ENCODE measurements at places on chromosomes 2 and 18.

- no peak for DNase-seq
These were observed 23.6 kb upstream of the VWA3B start for GRCh38 chr2:98063291-98063854.

GRCh38 chr18:8847900-8848299, 142.5 kb downstream of the MTCL1 start:
- DNase-seq = no peak

- DNase-seq = no peak
These were observed 42.2 kb upstream of the TBR1 start for GRCh38 chr2:161373942-161374341.

DNA sequence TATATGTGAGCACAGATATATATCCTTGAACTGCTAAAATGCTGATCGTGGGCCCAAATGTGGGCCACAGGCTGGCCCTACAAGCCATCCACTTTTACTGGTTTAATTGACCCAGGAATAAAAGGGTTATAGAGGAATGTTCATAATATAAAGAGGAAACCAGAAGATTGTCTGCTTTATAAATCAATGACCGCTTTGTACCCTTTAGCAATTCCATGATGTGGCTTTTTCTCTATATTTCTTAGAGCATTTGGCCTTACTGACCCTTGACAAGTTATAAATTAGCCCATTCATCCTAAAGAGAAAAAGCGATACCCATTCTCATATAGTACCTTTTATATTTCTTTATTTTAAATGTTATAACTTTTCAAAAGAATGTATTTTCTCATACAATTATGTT, 87.1 kb upstream of the ITGA4 start:
- no peak for DNase-seq

DNA sequence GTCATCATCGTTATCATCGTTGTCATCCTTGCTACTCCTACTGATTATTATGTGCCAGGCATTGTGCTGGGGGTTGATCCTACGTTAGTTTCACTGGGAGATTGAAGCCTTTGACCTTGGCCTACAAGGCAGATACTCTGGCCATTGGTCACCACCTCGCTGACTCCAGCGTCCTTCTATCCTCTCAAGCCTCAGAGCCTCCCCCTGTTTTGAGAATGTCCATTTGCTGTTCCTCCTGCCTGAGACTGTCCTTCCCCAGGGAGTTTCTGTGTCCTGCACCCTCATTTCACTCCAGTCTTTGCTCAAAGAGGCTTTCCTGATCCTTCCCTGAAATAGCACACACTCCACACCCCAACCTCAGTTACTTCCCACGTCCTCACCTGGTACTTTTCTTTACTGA, 57.8 kb downstream of the ACAA2 start:
- DNase-seq = no peak

- no peak for DNase-seq
These were observed 134.1 kb downstream of the CNTNAP5 start for GRCh38 chr2:124159166-124159565.

DNA sequence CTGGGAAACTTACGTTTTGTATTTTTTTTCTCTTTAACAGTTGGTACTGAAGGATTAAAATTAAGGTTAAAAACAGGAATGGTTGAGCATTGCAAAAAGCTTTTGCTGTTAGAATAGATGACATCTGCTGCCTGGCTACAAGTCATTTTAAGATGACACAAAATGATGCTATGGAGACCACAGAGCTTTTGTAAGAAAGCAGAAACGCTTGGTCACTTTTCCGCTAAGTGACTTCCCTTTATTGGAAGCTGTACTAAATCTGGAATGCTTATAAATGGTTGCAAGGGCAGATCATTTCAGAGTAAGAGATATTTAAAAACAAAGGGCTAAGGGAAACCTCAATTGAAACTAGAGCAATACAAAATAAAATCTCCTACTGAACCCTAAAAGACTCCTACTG, 544.0 kb downstream of the STK39 start:
- no peak for DNase-seq

DNA sequence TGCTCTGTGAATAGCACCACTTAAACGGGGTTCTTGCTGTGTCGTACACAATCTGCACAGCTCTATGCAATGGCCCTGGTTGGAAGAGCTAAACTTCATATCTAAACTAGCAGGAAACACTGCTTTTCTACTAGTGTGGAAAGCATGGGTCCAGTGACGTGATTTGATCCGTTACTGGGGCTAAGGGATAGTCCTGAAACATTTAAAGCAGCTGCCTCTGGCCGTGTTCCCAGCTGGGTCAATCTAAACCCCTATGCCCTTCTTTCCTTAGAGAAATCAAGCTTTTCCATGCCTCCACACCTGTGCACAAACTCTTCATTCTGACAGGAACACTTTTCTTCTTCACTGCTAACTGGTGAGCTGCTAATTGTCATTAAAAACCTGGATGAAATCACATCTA, 5.4 kb upstream of the IGFBP5 start:
- no peak for DNase-seq

DNA sequence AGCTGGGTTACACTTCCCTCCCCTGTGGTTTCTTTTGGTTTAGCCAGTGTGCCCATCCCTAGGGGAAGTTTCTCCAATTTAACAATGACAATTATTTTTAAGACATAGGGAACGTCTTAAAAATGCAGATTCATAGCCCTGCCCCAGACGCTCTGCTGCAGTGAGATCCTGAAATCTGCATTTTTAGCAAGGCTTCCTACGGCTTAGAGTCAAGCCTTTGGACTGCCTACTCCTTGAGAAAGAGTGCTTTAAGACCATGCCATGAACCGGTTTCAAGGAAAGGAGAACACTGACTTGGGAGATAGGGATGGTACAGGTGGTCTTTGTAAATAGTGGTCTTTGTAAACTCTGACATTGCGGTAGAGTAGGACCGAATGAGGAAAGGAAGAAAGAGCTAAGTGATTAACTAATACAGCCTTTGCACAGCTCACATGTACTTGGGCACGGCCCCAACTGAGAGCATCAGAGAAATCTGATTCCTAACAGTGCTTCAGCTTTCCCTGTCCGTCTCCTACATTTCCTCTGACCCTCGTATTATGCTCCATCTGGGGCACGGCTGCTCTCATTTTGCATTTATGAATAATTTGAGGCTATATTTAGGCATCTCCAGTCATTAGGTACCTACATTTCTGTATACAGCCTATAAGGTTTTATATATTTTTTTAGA, 217.6 kb upstream of the TANK start:
- DNase-seq = no peak

DNA sequence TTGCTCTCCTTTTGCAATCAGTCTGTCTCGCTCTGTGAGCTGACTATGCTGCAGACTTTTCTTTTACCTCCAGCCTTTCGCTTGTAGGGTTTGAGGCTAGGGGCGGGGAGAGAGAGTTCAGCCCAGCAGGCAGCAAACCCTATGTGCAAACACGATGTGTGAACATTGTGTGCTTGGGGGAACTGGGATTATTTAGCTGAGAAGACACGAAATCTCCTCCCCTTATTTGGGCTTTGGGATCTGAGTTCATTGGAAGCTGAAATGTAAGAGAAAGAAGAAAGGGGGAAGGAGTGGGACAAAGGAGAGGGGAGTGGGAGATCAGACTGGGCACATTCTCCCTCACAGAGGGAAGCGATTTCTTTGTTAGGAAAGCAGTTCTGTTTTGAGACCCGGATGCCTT, 189.6 kb upstream of the TNP1 start:
- DNase-seq = no peak

DNA sequence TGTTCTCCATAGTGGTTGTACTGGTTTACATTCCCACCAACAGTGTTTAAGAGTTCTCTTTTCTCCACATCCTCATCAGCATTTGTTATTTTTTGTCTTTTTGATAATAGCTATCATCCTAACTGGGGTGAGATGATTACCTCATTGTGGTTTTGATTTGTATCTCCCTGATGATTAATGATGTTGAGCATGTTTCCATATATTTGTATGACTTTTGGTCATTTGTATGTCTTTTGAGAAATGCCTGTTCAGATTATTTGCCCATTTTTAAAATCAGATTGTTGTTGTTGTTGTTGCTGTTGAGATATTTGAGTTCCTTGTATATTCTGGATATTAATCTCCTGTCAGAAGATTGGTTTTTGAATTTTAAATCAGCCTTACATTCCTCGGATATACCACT, 147.5 kb downstream of the NCOA1 start:
- DNase-seq = no peak

DNA sequence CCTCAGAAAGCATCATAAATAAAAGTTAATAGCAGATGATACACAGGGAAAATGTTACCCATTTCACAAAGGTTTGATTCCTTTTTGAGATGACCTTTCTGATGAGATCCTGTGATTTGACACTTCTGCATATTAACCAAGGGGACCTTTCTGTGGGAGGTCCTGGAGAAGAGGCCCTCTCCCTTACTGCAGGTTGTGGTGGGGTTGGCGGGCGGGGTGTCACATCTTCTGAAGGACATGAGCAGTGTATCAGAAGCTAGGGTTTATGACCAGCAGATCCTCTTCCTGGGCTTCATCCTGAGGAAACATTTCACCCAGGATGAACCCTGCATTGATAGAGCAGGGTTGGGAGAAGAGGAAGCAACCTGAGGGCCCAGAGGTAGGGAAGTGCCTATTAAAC, 37.2 kb upstream of the SCLY start:
- no peak for DNase-seq

- DNase-seq = no peak
These were observed 760 bp upstream of the CNOT11 start for GRCh38 chr2:101251844-101252407.

- DNase-seq = no peak
These were observed 394.1 kb upstream of the ATP5MC3 start for GRCh38 chr2:175575346-175576258.

- DNase-seq = no peak
These were observed 29.5 kb downstream of the METTL8 start for GRCh38 chr2:171404261-171404660.

GRCh38 chr2:195600778-195601177, 56.2 kb upstream of the SLC39A10 start:
- no peak for DNase-seq

- no peak for DNase-seq
These were observed 2023.9 kb upstream of the CELF4 start for GRCh38 chr18:39589496-39589895.

DNA sequence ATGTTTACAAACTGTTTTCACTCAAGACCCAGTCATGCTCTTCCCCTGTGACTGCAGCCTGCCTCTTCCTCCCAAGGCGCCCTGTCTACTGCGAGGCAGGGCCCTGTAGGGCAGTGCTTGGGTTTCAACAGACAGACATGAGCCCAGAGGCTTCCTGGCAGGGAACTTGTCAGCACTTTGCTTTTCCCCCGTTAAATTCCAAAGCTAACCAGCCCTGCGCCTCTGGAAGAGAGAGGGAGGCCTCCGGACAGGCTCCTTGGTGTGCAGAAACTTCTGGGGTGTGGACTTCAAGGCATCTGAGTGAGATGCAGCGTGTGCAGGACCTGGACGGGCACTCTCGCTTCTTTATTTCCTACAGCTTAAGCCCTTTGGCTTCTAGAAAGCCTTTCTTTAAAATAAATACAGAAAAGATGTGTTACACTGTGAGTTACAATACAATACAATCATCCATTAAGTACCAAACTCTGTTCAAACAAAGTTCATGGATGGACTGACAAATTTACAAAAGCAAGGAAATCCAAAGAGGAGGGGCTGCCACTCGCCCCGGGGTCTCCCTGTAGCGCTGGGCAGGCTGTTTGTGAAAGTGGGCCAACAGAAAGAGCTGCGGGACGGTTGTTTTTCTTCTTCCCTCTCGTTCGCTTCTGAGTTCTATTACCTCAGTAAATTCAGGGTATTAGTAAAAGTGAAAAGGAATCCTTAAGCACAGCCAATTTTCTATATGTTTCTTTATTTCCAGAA, 8.8 kb upstream of the ZNF516 start:
- no peak for DNase-seq

GRCh38 chr2:96923201-96923600, 53.3 kb upstream of the SEMA4C start:
- no peak for DNase-seq

- DNase-seq = no peak
These were observed 4.2 kb downstream of the STAMBP start for GRCh38 chr2:73832930-73833329.

DNA sequence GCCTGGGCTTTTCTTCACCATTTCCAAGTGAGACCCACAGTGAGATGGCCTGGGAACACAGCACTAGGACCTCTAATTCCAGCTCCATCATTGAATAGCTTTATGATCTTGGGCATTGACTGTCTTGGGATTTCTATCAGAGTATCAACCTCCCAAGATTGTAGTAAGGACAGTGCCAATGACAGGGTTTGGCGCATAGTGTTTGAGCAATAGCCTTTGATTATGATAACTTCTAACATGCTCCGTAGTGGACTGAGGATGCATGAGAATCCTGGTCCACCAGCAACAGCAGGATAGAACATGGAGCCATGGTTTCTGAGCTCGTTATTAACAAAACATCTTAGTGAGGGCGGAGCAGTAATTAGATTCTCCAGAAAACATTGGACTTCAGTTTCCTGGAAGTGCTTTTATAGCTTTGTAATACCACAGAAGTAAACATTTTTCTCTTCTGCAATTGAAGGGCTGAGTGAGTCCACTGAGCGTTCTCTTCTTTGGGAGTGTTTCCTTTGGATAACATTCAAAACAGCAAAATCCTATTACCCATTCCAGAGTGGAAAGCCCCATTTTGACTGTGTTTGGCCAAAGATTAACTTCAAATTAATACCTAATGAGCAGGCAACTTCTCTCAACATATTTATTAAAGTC, 63.7 kb downstream of the IL1R2 start:
- no peak for DNase-seq

- no peak for DNase-seq
These were observed 12.6 kb downstream of the ERMN start for GRCh38 chr2:157312866-157313486.

GRCh38 chr2:38105922-38106321, 30.0 kb upstream of the CYP1B1 start:
- DNase-seq = no peak

- DNase-seq = no peak
These were observed 1283.0 kb upstream of the CDH2 start for GRCh38 chr18:29459972-29460371.

Data from activated naive CD4-positive, alpha-beta T cell (primary cell).